Neural crest cell (in vitro differentiated cells): ENCODE measurements at places on chromosomes 2 and 18. TPM values are rescaled to one million over a fixed set of nuclear protein-coding genes. Genes with fewer than 3 reads are reported as not detected.
A peak's percentile ranks its signal among the peaks of the same experiment; 100 is the strongest.

ANKRD29 gene
- total RNA-seq = 0.61 and 0.96 TPM in 2 replicates

GRCh38 chr2:74835831-74836674 is 2.1 kb downstream of the HK2 start:
- H3K36me3 ChIP-seq = no peaks in the 10 kb centered on the region
- H3K27ac ChIP-seq = no peak overlapping the region
- H3K27me3 ChIP-seq = peaks cover 2% of the 10 kb centered on the region
- H3K4me3 ChIP-seq = peak overlapping the region; percentile 98
- peaks cover 32% of the 10 kb centered on the region for H3K4me1 ChIP-seq

DNA sequence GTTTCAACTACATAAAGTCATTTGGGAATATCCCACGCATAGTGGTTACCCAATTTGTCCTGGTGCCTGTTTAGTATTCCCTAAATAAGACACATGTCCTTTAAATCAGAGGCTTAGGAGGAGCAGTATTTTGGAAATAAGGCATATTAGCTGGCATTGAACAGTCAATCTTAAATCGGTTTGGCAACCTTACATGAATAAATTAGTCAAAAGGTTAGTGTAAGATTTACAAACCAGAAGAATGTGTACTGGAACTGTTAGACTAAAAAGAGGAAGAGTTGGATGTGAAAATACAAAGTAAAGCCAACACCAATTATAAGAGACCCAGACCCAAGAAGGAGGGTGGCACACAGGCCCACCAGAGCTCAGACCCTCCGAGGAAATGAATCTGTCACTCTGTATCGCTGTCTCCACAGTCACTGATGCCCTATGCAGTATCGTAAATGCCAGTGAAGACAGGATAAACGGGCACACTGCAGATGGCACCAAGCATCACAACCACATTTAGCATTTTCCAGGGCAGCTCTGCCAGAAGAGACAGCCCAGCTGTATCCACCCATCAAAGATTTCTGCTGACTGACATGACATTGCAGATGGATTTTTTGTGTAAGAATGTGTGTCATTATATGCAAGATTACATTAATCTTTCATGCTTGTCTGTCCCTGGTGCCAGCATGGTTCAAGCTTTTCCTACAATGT is 90.4 kb downstream of the CERKL start:
- no peak overlapping the region for H3K27ac ChIP-seq
- H3K4me3 ChIP-seq = no peak overlapping the region

DNA sequence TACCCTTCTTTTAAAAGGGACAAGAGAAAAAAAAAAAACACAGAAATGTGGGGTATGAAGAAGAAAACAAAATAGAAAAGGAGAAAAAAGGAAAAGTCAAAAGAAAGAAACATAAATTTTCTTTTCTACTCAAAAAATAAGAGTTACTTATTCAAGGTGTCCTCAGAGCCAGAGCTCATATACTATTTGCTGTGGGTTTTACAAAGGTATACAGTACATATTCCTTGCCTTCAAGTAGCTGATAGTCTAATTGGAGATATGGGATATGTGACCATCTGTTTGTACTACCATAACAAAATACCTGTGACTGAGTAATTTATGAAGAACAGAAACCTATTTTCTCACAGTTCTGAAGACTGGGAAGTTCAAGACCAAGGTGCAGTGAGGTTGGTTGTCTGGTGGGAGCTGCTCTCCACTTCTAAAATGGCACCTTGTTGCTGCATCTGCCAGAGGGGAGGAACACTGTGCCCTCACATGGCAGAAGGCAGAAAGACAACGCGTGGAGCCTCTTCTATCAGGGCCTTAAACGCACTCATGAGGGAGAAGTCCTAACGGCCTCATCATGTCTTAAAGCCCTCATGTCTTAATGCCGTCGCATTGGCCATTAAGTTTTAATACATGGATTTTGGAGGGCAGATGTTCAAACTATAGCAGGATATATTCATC is 33.9 kb downstream of the NBAS start:
- no peak overlapping the region for H3K27ac ChIP-seq
- no peaks in the 10 kb centered on the region for H3K27me3 ChIP-seq
- H3K36me3 ChIP-seq = peaks cover 27% of the 10 kb centered on the region
- H3K4me3 ChIP-seq = no peak overlapping the region
- peaks cover 2% of the 10 kb centered on the region for H3K4me1 ChIP-seq
- DNase-seq = no peak

NCKAP1 gene
- 106 and 107 TPM in 2 replicates for total RNA-seq

GPR155 gene
- total RNA-seq = 1.5 and 1.7 TPM in 2 replicates

- no peak overlapping the region for H3K27ac ChIP-seq
- H3K4me3 ChIP-seq = no peak overlapping the region
- H3K4me1 ChIP-seq = no peaks in the 10 kb centered on the region
- no peaks in the 10 kb centered on the region for H3K27me3 ChIP-seq
- no peaks in the 10 kb centered on the region for H3K36me3 ChIP-seq
These were observed 752.4 kb upstream of the SLC8A1 start for GRCh38 chr2:41204315-41204714.

CNGA3 gene
- 0.72 and 0.84 TPM in 2 replicates for total RNA-seq

DNA sequence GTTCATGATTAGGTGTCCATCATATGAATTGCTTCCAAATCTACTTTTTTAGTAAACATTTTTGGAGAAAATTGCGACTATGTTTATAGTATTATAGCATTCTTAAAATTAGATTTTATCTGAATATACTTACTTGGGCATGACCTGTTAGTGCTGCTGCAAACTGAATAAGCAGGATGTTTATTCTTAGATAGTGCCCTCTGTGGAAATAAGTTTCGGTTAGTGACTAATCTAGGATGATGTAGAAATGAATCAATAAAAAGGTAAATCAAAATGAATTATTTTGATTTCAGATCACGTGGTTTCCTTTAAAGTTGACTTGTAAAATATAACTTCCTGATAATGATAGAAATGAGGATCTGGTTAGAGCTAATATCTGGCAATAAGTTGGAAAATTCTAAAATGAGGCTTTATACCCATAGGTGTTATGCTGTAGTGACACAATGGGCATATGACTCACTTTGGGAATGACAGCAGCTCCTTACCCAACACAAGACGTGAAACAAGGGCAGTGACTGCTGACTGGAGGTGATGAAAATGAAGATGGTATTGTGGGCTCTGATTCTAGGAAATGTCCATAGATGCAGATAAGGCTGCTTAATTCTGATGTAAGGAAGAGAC is 165.8 kb upstream of the TCF4 start:
- no peak for DNase-seq
- no peaks in the 10 kb centered on the region for H3K27me3 ChIP-seq

DNA sequence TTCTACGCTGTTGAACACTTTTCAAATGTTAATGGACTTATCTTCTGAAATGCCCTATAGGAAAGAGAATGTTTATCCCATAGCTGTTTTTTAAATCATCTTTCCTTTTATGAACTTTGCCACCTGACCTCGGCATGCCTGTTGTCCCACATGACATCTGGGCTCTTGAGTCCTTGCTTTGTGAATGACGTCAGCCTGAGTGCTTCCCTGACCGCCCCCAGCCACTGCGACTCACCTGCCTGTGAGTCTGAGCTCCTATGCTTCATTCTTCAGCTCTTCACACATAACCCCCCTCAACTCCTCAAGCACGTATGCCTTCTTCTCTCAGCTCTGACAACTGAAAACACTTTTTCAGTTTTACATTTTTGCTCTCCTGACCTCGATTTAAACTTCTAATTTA is 166.8 kb downstream of the DCDC2C start:
- no peaks in the 10 kb centered on the region for H3K27me3 ChIP-seq
- H3K36me3 ChIP-seq = no peaks in the 10 kb centered on the region
- no peak overlapping the region for H3K27ac ChIP-seq
- no peak overlapping the region for H3K4me3 ChIP-seq
- DNase-seq = no peak
- H3K4me1 ChIP-seq = peaks cover 8% of the 10 kb centered on the region

DNA sequence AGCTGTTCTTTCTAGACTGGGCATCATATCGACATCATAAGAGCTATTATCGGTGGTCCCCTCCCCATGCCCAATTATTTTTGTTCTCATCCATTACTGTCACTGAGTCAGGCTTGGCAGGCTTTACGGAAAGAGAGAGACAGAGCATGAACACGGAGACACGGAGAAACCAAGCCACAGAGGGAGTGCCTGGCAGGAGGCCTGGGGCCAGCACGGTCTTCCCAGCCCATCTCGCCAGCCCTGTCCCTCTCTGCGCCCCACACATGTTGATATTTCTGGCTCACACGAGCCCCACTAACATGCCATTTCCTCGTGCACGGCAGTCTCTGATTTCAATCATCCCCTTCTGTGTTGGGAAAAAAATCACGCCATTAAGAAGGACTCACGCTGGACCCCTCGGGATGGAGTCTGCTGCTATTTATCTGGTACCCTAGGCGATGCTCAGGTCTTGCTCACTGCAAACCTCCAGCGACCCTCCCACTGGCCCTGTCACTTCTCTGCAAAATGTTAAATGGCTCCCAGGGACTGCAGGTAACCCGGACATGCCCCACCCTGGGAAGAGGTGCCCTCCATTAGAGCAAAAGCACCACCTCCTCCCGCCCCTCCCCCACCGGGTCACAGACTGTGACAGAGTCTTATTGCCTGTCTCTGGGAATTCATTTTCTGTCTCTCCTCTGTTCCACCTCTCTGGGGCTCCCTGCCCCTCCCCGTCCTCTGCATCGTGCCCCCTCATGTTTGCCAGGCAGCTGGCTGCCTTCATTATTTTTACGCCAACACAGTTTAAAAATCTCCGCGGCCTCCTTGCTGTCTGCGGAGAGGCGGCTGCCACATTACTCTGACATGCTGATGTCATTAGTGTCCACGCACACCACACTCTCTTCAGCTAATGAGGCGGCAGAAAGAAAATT is 40.1 kb upstream of the GBX2 start:
- H3K4me1 ChIP-seq = peaks cover 5% of the 10 kb centered on the region
- H3K4me3 ChIP-seq = no peak overlapping the region

CHST9 gene
- 0.49 and 0.64 TPM in 2 replicates for total RNA-seq

DNA sequence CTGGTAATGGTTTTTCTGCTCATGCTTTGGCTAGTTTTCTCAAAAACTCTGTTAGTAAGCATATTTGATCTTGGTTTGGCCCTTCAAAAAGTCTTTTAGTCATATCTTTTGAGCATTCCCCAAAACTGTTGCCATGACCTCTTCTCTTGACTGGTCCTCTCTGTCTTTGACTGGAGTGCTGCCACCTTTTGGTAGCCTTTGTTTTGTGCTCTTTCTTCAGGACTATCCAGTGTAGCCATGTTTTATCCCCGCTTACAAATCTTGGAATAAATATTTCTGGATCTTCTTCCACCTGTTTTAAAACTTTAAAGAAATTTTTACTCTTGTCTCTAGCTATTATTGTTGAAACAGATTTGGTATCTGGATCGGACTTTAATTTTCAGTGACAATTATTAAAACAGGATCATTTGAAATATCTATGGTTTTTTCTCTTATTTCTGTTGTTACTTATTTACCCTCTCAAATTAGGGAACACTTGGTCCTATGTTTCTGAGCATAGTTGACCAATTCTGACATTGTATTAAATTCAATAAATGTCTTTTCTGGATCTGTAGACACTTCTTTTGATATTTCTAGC is 965 bp upstream of the ELOA2 start:
- H3K27me3 ChIP-seq = no peaks in the 10 kb centered on the region
- H3K36me3 ChIP-seq = peaks cover 4% of the 10 kb centered on the region
- peak; percentile 26 for DNase-seq
- no peak overlapping the region for H3K27ac ChIP-seq
- H3K4me1 ChIP-seq = peaks cover 4% of the 10 kb centered on the region

DNA sequence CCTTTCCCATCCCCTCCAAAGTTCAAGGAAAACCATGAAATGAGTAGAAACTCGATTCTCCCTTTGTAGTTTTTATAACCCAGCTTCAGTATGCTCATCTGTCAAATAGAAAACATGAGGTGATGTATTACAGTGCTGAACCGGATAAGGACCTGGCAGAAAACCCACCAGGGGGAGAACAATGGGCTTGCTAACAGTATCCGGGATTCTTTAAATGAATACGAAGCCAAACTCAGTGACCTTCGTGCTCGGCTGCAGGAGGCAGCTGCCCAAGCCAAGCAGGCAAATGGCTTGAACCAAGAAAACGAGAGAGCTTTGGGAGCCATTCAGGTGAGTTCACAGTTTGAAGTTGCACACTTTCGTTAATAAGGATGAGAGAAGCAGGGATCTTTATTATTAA is 113.6 kb upstream of the TTC39C start:
- H3K4me3 ChIP-seq = no peak overlapping the region
- no peak overlapping the region for H3K27ac ChIP-seq
- peaks cover 6% of the 10 kb centered on the region for H3K4me1 ChIP-seq
- no peaks in the 10 kb centered on the region for H3K36me3 ChIP-seq
- DNase-seq = no peak

GRCh38 chr2:201908901-201909300 is 102.6 kb downstream of the CDK15 start:
- H3K27ac ChIP-seq = no peak overlapping the region
- H3K4me3 ChIP-seq = no peak overlapping the region
- no peaks in the 10 kb centered on the region for H3K27me3 ChIP-seq
- DNase-seq = no peak
- no peaks in the 10 kb centered on the region for H3K36me3 ChIP-seq

DNA sequence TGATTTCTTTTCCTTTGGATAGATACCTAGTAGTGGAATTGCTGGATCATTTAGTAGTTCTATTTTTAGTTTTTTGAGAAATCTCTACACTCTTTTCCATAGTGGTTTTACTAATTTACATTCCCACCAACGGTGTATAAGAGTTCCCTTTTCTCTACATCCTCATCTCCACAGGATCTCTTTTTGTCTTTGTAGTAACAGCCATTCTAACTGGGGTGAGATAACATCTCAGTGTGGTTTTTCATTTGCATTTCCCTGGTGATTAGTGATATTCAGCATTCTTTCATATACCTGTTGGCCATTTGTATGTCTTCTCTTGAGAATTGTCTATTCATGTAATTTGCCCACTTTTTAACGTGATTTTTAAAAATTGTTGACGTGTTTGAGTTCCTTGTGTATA is 13.8 kb downstream of the RFTN2 start:
- no peak for DNase-seq
- no peak overlapping the region for H3K4me3 ChIP-seq
- H3K27ac ChIP-seq = no peak overlapping the region
- H3K4me1 ChIP-seq = peaks cover 8% of the 10 kb centered on the region
- peaks cover 33% of the 10 kb centered on the region for H3K36me3 ChIP-seq
- H3K27me3 ChIP-seq = no peaks in the 10 kb centered on the region

UBE2F gene
- total RNA-seq = 56.8 and 62.3 TPM in 2 replicates

DNA sequence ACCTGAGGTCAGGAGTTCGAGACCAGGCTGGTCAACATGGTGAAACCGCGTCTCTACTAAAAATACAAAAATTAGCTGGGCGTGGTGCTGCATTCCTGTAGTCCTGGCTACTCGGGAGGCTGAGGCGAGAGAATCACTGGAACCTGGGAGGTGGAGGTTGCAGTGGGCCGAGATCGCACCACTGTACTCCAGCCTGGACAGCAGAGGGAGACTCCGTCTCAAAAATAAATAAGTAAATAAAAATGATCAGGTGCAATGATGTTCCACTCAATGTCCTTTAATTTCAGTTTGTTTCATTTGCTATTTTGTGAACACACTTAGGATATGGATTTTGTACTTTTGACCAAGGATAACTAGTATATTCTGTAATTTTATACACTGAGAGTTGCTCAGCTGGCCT is 9.3 kb downstream of the HADHA start:
- H3K36me3 ChIP-seq = peaks cover under 1% of the 10 kb centered on the region
- H3K4me3 ChIP-seq = no peak overlapping the region
- H3K27me3 ChIP-seq = no peaks in the 10 kb centered on the region
- no peak for DNase-seq

TNS1 gene
- total RNA-seq = 11.3 and 14.5 TPM in 2 replicates
